ENCODE measurements at places on chromosomes 6 and 20.

DNA sequence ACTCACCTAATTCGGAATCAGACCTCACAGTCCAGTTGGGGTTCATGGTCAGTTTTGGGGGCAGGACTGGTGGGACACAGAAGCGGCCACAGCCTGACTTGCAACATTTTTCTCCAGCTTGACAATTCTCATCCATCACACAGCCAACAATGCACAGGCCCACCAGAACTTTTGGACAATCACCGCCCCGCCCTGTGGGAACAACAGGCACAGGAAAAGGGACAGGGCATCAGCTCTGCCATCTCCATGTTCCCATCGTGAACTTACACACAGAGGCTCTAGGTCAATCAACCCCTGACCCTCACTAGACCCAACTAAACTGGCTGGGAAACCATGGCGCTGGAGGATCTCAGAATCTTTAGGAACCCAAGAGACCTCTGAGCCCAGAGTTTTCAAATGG is 16.3 kb downstream of the WFDC3 start:
- no peak for DNase-seq

GRCh38 chr6:1445650-1446330 is 56.4 kb downstream of the FOXF2 start:
- no peak for DNase-seq

- DNase-seq, result no peak
These were observed 8.9 kb downstream of the TRIM40 start for GRCh38 chr6:30144811-30145210.

DNA sequence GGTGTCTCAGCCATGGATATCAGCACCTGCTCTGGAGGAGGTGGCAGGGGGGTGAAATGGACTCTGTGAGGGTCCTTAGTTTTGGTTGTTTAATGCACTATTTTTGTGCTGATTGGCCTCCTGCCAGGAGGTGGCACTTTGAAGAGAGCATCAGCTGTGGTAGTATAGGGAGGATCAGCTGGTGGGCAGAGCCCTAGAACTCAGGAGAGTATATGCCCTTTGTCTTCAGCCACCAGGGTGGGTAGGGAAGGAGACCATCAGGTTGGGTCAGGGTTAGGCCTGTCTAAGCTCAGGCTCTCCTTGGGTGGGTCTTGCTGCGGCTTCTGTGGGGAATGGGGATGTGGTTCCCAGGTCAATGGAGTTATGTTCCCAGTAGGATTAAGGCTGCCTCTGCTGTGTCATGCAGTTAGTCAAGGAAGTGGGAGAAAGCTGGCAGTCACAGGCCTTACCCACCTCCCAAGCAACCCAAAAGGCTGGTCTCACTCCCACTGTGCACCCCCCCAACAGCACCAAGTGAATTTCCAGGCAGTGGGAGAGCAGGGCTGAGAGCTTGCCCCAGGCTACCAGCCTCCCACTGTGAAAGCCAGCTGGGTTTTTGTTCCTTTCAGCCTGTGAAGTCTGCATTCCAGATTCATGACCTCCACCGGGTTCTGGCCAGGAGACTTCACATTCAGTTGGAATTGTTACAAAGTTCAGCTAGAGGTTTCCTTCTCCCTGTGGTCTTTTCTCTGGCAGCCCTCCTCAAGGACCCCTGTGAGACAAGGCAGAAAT is 5.7 kb upstream of the OSTM1 start:
- no peak for DNase-seq

DNA sequence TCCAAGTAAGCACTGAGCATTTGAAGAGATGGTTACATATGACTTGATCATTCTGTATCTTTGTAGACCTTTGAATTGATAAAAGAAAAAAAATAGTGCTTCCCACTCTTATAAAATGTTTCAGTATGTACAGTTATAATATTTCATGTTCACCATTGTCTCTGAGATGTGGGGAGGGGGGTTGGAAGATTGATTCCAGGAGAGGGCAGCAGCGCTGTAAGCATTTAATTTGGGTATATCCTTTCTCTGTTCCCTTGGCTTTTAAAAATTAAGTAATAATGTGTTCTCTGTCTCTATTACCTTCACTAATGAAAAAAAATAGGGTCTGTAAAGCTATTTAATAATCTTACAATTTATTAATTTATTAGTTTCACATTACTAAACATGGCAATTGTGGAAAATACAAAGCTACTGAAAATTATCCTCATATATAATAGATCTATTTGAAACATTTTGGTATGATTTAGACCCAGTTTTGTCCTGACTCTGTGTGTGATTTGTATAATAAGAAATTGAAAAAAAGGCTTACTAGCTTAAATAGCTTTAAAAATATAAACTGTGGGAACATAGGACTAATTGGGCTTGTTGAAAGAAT is 341.2 kb downstream of the CDKAL1 start:
- no peak for DNase-seq

GRCh38 chr6:125222531-125223455 is 69.2 kb downstream of the TPD52L1 start:
- DNase-seq, result no peak

DNA sequence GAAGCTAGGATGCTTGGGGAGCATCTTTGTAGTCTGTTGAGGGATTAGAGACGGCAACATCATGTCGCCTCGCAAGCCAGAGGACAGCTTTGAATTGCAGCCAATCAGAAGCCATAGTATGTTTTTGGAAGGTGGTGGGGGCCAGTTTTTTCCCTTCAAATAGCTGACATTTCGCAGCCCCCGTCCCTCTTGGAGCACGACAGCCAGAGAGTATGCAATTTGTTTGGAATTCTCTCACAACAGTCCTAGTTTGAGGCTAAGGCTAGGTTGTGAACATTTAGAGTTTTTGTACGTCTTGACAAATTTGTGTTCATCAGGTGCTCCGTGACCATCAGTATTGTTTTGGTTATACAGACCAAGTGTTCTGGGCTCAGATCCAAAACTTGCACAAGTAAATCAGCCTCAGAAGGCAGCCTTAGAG is 83.3 kb downstream of the PLCB1 start:
- no peak for DNase-seq

GRCh38 chr6:43334466-43335095 is 26.0 kb upstream of the CRIP3 start:
- no peak for DNase-seq

- DNase-seq, result no peak
These were observed 28.6 kb downstream of the PMEPA1 start for GRCh38 chr20:57680934-57681914.

GRCh38 chr20:37346535-37347346 is 801 bp downstream of the SRC start:
- DNase-seq, result no peak

DNA sequence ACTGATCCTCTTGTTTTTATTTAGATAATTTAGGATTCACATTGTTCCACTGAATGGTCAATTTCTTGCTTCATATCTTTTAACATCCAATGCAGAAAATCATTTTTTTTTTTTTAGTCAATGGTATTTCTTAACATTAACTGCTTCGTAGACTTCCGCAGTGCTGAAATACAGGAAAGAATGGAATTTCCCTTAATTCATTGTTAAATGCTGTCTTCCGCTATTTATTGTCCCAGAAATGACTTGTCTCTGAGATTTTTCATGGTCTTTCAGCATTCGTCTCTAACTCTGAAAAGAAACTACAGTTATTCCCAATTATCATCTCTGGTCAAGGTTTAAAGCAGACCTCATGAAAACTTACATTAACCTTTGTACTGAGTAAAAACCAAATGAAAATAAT is 1029.1 kb upstream of the MANEA start:
- no peak for DNase-seq

- no peak for DNase-seq
These were observed 23.1 kb upstream of the HMGN3 start for GRCh38 chr6:79257381-79258205.

GRCh38 chr20:20551409-20551808 is 161.0 kb downstream of the RALGAPA2 start:
- no peak for DNase-seq

DNA sequence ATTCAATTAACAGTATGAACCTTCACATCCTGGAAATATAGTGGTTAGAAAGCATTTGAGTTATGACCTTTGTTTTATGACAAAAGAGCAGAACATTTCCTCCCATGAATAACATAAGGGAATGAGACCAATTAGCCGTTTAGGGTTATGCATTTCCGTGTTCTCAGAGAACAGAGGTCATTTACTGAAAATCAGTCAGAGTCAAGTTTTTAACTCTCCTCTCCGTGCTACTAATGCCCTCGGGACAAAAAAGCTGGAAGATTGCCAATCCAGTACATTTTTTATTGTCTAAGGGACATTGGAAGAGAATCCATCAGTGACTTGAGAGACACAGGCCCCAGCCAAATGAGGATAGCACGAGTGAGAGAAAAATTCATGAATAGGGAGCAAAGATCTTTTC is 632.7 kb downstream of the RFPL4B start:
- no peak for DNase-seq

- no peak for DNase-seq
These were observed 93.5 kb upstream of the TMEM30A start for GRCh38 chr6:75378101-75378500.

- no peak for DNase-seq
These were observed 548.5 kb downstream of the CD83 start for GRCh38 chr6:14665827-14666724.

- DNase-seq, result no peak
These were observed 21.4 kb downstream of the BHLHE23 start for GRCh38 chr20:62985444-62985778.

GRCh38 chr6:156026486-156027247 is 571.0 kb upstream of the NOX3 start:
- DNase-seq, result no peak

- no peak for DNase-seq
These were observed 83.7 kb downstream of the SLC22A3 start for GRCh38 chr6:160431791-160432404.

DNA sequence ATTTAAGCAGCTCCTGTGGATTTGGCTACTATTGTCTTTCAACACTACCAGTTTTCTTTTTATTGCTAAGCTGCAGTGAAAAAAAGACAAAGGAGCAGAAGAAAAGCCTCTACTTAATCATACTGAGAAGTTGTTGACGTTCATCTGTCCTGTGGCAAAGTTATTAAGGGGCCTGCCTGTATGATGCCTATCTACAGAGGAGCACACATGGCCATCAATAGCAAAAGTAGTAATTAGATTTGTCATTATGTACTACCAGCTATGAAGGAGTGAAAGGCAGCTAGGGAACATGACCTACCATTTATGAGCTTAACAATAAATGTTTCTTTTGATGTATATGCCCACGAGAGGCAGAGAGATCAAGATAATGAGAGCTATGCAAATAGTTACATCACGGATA is 620.9 kb downstream of the PHF3 start:
- DNase-seq, result no peak

DNA sequence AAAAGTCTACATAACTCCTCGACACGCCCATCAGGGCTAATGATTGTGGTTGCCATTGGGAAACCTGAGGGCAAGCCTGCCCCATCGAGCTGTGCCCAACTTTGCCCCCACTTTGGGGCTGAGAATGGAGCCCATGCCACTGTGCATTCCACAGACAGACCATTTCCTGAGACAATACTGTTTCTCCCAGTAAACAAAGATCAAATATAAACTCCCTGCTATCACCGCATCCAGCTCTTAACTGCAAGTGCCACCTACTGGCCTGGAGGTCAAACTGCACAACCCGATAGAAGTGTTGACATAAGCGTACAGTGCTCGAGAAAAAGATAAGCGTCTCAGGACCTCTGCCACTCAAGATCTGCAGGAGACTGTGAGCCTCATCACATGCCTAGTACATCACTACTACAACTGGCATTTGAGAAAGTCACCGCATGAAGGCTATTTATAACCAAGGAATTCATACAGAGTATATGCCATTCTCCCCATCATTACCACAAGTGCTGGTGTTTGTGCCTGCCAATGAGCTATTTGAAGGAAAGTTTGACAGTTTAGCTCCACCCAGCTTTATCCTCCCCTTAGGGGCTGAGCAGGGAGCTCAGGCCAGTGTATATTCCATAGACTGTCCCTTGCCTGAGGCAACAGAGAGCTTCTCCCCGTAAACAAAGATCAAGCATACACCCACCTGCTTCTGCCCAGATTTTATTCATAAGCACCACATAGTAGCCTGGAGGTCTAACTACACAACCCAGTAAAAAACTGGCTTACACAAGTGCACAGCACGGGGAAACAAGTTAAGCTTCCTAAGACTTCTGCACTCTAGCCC is 4.5 kb upstream of the DEFB126 start:
- DNase-seq, result no peak

All from frontal cortex (tissue), 4 donors.